ENCODE measurements at places on chromosomes 2 and 18.

DNA sequence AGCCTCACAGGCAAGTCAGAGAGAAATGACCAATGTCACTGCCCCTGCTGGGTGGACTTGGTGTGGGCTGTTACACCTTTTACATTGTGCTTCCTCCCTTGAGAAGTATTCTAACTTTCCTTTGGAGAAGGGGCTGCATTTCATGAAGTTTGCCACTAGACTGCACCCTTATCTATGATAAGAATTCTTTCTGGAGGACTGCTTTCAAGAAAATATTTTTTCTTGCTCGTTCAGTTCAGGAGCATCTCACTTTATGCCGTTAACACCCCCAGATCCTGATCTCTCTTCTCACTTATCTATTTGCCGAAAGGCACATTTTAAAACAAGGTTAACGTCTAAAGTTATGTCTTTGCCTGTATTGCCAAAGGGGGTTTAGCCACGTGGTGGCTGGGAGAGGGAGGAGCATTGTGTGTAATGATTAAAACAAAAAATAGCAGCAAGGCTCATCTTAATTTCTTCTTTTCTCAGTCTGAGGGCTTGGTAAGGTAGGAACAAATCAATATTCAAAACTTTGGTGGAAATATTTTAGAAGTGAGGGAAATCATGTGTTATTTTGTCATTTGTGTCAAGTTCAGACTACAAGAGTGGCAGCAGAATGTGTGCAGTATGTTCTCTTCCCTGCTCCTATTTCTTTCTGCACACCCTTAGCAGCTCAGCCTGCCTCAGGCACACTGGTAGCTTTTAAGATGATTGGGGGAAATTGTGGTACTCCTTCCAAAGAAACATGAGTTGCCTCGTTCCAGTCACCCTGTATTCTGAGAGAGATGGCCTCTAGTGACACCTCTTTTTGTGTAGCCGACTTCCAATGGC is 1.6 kb upstream of the IGFBP5 start:
- no peak for DNase-seq

GRCh38 chr2:159985656-159986055 is 76.8 kb downstream of the PLA2R1 start:
- no peak for DNase-seq

GRCh38 chr2:80028584-80028983 is 276.0 kb downstream of the LRRTM1 start:
- no peak for DNase-seq

DNA sequence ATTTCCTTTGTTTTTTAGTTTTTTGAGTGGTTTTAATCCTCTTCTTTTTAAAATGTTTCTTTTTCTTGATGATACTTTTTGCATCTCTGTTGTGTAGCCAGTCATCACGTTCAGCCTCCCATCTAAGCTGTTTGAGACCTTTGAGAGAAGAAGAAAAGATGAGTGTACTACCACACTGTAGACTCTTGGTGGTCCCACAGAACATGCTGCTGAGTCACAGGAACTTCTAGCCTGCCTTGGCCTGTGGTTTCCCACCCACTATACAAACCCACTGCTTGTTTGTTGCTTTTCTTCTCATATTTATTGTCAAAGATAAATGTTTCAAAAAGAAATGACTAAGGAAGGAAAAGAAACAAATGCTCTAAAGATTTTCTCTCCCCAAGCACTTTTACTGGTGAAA is 5.5 kb downstream of the CEBPZOS start:
- no peak for DNase-seq

DNA sequence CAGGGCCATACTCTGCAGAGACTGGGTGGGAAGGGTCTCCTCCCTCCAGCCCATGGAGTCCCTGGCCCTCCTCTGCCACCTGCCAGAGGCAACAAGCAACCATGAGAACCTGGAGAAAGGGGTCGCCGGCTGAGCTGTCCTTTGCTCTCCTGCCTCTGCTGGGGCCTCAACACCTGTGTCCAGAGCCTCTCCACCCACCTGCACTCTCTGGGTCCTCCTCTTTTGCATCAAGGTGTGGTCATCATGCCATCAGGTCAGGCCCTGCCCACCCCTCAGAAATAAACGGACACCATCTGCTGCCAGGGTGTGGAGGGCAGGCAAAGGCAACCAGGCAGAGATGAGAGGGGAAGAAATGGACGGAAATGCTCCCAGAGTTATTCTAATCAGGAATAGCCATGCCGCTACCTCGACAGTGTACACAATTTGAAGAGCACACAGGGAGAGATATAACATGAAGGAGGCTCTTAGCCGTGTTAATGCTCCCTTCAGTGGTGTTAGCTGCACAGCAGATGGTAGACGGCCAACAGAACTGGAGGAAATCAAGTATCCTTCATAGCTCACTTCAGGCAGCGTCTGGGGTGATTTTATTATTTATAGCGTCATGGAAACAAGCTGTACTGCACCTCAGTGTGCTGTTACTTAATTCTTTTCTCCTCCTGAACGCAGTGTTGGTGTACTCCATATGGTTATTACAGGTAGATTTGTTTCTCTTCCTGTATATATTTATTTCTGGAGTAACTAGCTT is 247.9 kb downstream of the TSN start:
- DNase-seq: no peak

- no peak for DNase-seq
Observed at GRCh38 chr2:120778244-120778643, 42.6 kb downstream of the GLI2 start.

DNA sequence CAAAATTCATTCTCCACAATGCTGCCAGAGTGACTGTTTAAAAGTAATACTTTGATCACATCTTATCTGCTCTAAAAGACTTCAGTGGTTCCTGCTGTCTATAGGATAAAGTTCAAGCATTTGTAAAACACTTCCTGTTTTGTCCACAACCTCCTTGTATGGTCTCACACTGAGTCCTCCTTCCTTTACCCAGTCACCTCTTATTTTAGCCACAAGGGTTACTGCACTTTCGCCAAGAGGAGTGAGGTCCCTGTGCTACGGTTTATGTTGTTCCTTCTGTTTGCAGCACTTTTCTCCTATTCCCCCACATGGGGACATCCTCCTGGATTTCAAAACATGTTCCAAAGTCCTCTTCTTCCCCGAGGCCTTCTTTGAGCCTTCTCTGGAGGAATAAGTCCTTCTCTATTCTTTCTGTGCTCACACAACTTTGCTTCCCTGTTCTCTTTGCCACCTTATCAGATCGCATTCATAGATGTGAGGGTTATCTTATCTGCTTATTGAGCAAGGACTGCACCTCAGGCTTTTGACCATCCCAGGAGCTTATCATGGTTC is 112.2 kb upstream of the NABP1 start:
- DNase-seq: no peak

Measured in forelimb muscle (tissue), 1 donor.